AG08396 (cell line): ENCODE measurements at places on chromosomes 12 and 14.

- DNase-seq, result no peak
These were observed 31.0 kb upstream of the LGALS3 start for GRCh38 chr14:55097881-55098560.

DNA sequence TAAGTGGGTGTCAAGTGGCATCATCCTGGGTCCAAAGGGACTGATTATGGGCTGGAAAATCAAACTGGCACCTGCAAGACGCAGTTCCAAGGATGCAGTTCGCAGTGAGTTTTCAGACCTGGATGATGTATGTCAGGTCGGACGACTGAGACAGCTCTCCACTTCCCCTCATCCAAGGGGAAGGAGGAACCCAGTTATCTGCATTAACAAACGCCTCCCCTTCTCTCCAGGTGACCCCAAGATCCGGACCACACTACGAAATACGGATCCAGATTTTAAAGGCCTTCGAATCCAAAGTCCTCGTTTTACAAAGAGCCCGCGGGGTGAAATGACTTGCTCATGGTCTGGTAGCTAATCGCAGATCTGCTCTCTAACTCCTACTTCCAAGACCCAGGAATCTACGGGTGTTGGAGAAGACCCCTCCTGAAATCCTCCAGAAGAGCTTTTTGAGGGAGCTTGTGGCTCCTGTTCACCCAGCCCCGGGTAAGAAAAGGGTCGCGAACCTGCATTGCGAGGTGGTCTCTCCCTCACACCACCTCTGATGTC, 460 bp upstream of the SYNE2 start:
- no peak for DNase-seq

DNA sequence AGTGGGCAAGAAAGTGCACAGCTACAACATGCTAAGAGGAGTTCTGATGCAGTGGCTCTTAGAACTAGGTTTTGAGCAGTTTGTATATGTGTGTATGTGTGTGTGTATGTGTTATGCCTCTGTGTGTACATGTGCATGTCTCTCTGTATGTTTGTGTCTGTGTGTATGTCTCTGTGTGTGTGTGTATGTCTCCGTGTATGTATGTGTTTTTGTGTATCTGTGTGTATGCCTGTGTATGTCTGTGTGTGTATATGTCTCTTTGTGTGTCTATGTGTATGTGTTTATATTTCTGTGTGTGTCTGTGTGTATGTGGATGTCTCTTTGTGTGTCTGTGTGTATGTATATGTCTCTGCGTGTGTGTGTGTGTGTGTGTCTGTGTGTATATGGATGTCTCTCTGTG, 139.6 kb downstream of the C12orf75 start:
- no peak for DNase-seq

DNA sequence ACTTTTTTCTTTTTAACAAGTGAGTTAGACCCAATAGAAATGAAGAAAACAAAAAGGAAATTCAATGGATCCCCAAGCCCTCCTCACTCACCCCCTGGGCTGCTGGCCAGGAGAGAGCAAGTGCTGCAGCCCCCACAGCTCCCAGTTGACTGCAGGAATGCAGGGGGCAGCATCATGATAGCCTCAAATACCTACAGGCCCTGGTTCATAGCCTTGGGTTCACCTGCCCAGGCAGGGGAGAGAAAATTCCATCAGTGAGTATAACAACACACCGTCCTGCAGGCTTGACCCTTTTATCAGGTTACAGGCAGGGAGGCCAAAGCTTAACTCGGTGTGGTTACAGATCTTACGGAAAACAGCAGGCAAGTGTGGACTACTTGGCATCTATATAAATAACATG, 76.3 kb downstream of the PHLDA1 start:
- no peak for DNase-seq

DNA sequence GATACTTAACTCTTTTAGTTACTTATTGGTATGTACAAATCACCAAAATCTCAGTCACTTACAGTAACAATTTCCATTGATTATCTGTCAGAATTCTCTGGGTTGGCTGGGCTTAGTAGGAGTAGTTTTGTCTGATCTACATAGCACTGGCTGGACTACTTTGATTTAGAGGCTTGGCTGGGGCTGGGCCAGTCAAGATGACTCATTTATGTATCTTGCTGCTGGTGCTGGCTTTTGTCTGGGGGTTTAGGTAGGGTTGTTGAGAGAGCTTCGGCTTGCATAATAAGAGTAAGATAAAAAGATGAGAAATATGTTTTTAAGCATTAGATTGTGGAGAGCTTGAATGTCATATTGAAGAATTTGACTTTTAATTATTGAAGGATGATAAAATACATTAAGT, 1093.7 kb downstream of the SLC6A15 start:
- no peak for DNase-seq

DNA sequence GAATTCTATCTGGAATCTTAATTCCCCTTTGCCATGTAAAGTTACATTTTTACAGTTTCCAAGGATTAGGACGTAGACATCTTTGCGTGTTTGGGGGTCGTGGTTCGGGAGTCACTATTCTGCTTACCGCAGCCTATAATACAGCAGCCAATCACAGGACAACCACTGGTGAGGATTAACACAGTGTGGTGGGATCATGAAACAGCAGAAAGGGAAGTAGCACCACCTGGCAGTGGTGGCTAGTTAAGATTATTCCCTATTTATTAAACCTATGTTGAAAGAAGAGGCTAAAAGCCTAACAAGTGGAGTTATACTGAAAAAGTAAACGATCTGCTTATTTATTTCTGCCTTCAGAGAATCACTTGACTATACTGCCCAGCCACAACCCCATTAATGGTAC, 71.7 kb downstream of the IPO8 start:
- no peak for DNase-seq
